Left renal pelvis (tissue), 4 donors: ENCODE measurements at places on chromosomes 2 and 18.

- peak; percentile 33 for DNase-seq
Measured at GRCh38 chr2:74334931-74335333, 8.3 kb downstream of the SLC4A5 start.

DNA sequence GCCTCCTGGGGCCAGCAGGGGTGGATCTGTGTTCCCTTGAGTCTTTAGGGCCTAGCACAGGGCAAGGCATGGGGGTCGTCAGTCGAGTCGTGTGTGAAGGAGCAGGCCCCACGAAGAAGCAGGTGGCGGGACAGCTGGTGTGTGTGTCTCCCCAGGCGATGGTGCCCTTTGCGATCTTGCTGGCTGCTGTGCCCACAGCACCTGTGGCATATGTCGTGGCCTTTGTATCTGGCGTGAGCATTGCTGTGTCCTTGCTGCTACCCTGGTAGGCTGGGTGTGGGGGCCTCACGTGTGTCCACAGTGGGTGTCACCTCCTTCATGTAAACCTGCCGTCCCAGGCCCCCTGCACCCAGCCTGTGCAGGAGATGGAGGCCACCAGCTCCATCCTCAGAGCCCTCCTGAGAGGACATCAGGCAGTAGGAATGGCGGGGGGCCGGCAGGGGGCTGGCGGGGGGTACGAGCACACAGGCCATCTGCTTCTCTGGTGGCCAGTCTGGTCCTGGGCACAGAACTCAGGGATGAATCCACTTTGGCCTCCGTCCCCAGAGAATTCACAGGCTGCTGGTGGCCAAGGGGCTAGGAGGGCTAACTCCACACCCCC, 13.2 kb downstream of the MFSD2B start:
- no peak for DNase-seq

DNA sequence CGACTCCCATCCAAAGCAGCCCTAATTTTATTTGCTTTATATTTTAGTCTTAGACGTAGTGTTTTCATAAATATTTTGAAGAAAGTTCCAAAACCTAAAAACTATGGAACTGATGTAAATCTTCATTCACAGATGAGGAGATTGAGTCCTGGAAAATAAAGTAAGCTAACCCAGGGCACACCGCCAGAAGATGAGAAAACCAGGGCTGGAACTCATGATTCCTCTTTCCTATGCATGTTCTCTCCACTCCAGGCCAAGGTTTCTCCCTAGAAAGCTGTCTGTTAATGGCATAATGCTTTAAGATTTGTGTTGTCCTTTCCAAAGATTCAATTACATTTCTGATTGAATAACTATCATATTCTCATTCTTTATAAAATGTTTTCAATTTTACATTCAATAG, 78.4 kb upstream of the ZC3H15 start:
- no peak for DNase-seq

GRCh38 chr2:36389091-36389564, 33.5 kb downstream of the CRIM1 start:
- no peak for DNase-seq

- DNase-seq = no peak
Measured at GRCh38 chr2:150214626-150215025, 272.8 kb downstream of the RND3 start.

DNA sequence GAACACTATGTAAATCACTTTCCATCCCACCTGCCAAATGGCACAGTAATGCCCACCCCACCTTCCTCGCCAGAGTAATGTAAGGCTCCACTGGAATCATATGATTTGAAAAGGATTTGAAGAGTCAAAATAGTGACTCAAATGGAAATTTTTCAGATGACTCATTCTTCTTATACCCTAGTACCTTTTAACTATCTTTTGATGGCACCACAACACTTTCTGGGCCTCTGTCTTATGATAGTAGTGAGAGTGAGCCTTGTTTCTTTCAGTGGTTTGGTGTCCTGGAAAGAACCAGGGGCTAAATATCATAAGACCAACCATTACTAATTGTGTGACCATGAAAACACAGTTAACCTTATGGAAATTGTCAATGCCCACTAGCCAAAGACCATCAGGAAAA, 235.4 kb upstream of the SLC14A2 start:
- DNase-seq = no peak

GRCh38 chr18:28204154-28204553, 27.2 kb upstream of the CDH2 start:
- DNase-seq = no peak

GRCh38 chr2:222690564-222691200, 19.2 kb downstream of the MOGAT1 start:
- DNase-seq = peak; percentile 59

DNA sequence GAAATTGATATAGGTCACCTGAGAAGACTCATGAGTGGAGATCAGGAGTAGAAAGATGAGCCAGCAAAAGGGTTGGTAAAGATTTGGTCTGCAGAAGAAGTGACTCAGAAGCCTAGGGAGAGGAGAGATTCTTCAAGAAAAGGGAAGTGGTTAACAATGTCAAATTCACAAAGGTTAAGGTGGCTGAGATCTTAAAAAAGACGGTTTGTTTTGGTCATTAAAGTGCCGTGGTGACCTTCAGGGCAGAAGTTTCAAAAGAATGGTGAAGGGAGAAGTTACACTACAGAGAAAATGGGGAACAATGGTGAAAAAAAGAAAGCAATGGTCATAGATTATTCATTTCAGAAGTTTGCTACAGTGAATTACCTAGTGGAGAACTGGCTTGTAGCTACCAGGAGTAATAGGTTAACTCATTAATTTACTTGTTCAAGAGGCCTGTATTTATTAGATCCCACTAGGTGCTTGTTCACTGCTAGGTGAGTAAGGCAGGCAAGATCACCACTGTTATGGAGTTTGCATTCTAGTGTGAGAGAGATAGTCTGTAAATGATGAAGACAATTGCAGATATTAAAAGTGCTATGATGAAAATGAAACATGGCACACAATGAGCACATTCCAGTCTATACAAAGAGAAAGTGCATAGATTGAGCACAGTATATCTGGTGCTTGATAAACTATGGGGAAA, 43.0 kb downstream of the FBXO48 start:
- no peak for DNase-seq

- DNase-seq = no peak
Measured at GRCh38 chr2:130288467-130289403, 54.0 kb upstream of the IMP4 start.

- DNase-seq = no peak
Measured at GRCh38 chr2:193332941-193333340, 1138.2 kb upstream of the TMEFF2 start.
